ENCODE measurements at places on chromosomes 5 and 9.

DNA sequence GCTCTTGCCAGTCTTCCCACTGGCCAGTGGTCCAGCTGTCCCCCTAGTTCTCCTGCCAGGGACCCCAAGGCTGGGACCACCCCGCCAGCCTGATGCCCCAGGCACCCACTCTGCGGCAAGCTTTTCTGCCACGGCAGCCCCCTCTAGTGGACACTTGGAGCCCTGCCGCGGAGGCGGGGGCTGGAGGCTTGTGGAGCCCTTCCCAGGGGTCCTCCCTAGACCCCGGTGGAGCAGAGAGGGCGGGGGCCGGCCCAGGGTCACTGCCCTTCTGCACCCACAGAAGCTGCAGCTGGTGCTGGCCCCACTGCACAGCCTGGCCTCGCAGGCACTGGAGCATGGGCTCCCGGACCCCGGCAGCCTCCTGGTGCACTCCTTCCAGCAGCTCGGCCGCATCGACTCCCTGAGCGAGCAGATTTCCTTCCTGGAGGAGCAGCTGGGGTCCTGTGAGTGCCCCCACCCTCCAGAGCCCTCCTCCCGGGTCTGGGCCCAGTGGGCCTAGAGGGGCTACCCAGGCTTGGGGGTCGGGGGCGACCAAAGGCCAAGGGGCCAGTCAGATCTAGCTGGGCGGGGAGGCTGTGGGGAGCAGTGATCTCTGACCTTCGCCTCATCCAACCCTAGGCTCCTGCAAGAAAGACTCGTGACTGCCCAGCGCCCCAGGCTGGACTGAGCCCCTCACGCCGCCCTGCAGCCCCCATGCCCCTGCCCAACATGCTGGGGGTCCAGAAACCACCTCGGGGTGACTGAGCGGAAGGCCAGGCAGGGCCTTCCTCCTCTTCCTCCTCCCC lies 9.1 kb downstream of the EGFL7 start:
- DNase-seq: no peak

GRCh38 chr5:106858616-106859015 lies 812.1 kb downstream of the EFNA5 start:
- DNase-seq: no peak

DNA sequence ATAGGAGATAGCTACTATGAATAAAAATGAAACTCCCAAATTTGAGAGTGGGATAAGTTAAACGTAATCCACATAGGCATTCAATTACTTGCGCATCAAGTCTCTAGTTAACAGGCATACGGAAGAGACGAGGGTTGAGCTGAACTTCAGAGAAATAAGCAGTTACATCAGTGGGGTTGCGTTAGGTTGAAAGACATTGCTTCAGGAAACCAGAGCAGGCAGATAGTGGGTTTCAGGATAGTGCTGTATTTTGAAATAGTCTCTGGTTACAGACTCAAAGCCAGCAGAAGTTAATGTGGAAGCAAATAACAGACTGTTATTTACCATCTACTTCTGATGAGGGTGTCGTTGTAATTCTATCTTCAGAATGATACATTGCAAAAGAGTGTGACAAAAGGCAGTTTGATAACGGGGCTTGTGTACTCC lies 533.4 kb downstream of the PDE4D start:
- DNase-seq: no peak

GRCh38 chr5:93299681-93300308 lies 281.2 kb downstream of the NR2F1-AS1 start:
- peak; percentile 81 for DNase-seq

GRCh38 chr9:81565144-81565543 lies 124.2 kb downstream of the TLE1 start:
- no peak for DNase-seq

- DNase-seq: no peak
Measured at GRCh38 chr5:106797996-106798395, 872.7 kb downstream of the EFNA5 start.

DNA sequence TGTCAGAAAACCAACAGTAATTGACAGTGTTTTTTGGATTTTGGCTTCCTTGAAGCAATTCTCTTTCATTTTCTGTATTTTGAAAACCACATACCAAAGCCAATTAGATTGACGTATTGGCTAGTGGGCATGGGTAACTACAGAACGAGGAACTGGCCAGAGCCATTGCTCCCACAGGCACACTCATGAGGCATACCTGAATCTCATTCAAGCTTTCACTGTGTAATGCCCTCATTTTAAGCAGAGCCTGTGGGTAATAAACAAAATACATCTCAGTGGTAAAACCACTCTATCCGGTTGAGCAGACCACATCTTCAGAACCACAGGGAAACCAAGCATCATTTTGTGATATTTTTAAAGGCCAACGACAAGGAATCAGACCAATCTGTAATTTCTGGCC lies 394.1 kb downstream of the ZNF608 start:
- no peak for DNase-seq

GRCh38 chr5:93909356-93909755 lies 168.0 kb upstream of the POU5F2 start:
- DNase-seq: peak; percentile 12

DNA sequence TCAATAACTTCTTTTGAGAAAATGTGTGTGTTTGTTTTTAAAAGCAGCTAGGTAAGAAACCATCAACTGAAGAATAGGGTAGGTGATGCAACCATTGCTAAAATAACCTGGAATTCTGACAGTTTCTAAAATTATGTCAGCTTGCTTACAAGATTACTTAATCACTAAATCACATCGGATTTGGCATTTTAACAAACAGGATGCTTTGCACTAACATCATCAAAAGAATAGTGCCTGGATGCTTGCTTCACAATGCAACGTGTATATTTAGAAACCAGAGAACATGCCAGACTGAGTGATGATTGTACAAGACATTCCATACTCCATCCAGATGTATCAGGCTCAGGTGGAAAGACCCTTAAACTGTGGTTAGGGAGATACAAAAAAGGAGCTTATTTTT lies 43.9 kb downstream of the PAM start:
- no peak for DNase-seq

GRCh38 chr5:150159741-150160179 lies 4.1 kb upstream of the PDGFRB start:
- peak; percentile 67 for DNase-seq

GRCh38 chr5:1975898-1976765 lies 93.4 kb upstream of the IRX4 start:
- DNase-seq: no peak

- peak; percentile 15 for DNase-seq
Measured at GRCh38 chr5:8686707-8687106, 817.8 kb downstream of the MTRR start.

DNA sequence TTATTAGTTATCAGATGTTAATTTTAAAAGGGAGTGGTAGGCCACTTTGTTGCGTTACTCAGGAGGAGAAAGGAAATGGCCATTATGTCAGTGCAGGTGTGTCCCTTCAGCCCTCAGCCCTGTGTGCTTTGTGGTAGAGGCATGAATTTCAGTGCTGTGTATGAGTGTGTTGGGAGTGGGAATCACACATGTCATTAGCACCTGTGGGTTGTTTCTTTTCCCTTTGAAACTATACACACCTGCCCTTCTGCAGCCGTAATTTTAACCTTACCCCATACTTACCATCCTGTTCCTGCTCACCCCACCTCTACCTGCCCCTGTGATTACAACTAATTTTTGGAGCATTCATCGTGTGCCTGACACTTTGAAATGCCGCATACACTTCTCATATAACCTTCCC lies 156.4 kb downstream of the ARHGAP26 start:
- no peak for DNase-seq

- peak; percentile 26 for DNase-seq
Measured at GRCh38 chr5:127042593-127042992, 12.2 kb upstream of the MARCHF3 start.

GRCh38 chr5:88254320-88254719 lies 14.3 kb downstream of the TMEM161B start:
- no peak for DNase-seq

DNA sequence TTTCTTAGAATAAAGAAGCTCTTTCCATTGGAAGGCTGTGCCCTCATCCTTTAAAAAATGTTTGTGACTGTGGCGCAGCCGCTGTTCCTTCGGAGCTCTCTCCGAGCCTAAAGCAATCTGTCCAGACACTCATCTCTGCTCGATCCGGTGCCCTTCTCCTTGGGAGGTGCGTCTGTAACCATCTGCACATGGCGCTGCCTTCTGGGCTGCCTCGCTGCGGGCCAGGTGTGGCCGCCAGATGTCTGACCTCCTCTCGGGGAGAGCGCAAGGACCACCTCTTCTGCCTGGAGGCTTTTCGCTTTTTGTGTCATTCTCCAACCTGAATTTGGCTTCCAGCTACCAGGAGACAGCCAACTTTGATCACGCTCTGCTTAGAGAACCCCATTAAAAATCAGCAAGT lies 153.4 kb upstream of the PTCH1 start:
- DNase-seq: no peak

DNA sequence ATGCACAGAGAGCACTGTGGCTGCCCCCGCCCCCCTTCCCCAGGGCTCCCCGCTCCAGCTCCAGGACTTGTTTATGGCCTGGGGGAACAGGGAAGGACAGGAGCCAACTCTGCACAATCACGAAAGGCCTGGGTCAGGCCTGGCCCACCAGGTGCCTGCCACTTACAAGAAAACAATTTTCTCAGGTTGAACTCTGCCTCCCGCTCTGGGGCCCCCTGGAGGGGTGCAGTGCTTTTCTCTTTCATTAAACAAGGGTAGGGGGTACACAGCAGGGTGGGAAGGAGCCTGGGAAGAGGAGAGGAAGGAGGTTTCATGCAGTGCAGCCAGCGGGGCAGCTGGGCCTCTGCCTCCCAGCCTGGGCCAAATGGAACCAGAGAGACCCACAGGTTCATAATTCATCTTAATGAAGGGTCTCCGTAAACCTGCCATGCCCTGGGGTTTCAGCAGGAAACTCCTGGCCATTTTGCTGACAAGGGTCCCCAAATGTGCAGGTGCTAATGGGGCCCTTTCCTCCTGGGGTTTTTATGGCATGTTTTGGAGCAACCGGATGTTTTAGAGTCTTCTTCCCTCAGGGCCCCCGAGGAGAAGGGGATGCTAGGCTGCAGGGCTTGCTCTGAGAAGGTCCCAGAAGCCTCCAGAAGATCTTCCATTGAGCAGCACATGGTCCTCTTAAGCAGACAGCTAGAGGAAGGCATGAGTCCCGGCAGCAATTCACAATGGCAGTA lies 219.8 kb downstream of the SLIT3 start:
- no peak for DNase-seq

DNA sequence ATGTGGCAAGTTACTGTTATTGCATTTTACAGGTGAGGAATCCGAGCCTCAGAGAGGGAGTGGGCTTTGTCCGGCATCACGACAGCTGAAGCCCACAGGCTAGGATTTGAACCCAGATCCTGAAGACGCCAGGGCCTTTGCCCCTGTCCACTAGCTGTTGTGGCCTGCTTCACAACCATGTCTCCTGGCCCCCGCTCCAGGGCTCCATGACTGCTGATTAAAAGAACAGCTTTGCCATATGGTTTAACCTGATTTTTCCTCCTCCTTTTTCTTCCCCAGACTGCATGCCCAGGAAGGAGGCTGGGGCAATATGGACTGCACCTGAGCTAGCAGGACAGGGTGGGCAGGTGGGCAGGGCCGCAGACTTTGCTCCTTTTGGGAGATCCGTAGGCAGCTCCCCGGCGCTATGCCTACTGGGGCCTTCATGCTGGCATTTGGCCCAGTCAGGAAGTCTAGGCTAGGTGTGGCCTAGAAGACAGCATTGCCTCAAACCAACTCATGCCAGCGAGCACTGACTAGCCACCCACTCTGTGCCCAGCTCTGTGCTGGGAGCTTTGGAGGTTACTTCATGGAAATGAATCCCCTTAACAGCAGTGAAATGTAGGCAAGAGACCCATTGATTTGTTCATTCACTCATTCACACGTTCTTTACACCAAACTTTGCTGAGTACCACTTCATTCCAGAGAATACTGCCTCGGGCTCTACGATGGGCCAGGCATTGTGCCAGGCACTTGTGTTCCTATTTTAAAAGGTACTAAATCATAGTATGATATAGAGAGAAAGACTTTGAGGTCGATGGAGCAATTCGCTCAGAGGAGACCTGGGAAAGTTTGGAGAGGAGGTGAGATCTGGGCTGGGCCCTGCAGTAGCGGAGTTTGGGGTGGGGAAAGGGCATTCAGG lies 94.3 kb upstream of the CPEB4 start:
- DNase-seq: no peak

DNA sequence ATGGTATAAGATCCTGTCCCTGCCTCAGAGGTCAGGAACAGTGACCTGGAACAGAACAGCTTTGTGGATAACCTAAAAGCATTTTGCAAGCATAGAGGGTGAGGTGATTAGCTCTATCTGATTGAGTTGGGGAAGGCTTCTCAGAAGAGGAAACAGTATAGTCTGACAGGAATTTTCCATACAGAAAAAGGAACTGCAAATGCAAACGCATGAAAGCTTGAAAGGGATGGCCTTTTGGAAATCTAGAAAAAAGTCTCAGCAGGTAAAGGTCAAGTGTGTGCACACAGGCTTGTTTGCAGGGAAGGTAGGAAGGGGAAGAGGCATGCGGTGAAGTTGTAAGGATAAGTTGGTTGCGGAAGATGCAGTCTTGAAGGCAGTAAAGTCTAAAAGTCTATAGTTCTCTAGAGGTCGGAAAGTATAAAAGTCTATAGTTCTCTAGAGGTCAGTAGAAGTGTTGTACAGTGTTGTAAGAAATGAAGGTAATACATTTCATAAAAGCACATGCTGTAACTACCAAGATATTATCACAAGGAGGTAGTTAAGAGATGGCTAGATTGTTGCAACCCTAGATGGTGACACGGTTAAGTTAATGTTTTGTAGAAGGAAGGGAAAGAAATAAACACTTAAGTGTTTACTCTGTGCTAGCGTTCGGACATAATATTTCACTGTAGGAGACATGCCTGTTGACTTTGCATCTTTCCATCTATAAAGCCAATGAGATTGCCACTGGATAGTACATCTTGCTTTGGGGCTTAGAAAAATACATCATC lies 16.7 kb upstream of the HSPB3 start:
- no peak for DNase-seq

DNA sequence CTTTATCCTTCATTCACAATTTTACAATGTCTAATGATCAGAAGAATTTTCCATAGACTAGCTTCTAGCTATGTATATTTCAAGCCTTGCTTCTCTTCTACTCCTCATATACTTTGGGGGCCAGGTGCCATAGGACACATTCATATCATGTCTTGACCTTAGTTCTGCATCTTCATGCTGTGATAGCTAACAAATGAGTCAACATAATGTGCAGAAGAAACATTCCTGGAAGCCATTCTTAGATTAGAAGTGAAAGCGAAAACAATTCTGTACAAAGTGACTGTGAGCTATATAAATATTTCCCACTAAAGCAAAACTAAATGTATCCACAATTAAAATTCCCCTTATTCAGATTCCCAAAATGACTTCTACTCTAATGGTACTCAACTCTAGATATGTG lies 320.2 kb upstream of the NREP start:
- DNase-seq: peak; percentile 24
